Globus pallidus (tissue), 1 donor: ENCODE measurements at places on chromosomes 7 and 10.
A peak's percentile ranks its signal among the peaks of the same experiment; 100 is the strongest.

GRCh38 chr10:42997849-42998165, 79.1 kb upstream of the RET start:
- DNase-seq, result no peak

GRCh38 chr7:139876622-139877283, 47.7 kb downstream of the TBXAS1 start:
- no peak for DNase-seq

GRCh38 chr7:129089521-129090212, 34.8 kb upstream of the TNPO3 start:
- no peak for DNase-seq

DNA sequence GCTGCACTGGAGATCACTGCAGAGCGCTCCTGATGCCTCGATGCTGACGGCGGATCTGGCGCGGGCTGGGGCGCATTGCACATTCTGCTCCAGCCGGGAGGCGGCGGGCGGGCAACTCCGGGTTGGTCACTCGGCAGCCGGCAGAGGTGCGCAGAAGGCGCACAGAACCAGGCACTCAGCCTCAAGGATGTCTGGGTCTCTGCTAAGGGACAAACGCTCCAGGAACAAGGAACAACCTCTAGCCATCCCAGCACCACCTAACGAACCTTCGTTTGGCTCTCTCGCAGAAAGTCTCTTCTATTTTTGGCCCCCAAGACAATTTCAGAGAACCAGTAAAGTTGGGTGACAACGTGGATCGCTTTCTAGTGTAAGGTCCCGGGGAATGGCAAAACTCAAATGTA, 254.6 kb downstream of the OTUD1 start:
- DNase-seq, result no peak

DNA sequence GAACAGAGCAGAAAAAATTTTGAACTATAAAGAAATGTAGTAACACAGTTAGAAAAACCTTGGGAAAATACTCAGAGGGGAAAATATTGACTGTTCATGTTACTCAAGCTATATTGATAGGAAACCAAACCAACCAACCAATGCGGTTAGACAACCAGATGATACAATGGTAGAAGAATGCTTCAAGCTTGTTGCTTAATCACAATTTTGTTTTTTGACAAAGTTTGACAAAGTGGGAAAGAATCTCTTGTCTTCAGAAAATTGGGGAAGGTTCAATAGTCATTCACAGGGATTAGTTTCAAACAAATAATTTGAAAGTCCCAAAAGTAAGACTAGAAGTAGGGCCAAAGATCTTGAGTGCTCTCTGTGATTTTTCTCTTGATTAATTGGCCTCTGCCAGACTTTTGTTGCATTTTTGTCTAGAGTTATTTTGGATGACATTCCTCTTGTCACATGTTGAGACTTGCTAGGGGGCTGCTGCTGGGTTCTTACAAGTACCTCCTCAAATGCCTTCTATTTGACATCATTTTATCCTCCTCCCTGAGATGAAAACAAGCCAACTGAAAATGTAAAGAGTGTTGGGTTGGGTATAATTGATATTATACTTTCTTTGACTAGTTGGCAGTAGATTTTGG, 233.1 kb upstream of the PHYHIPL start:
- no peak for DNase-seq

GRCh38 chr10:65100146-65100545, 1578.9 kb downstream of the REEP3 start:
- no peak for DNase-seq

GRCh38 chr10:130023454-130024230, 59.6 kb upstream of the EBF3 start:
- no peak for DNase-seq

DNA sequence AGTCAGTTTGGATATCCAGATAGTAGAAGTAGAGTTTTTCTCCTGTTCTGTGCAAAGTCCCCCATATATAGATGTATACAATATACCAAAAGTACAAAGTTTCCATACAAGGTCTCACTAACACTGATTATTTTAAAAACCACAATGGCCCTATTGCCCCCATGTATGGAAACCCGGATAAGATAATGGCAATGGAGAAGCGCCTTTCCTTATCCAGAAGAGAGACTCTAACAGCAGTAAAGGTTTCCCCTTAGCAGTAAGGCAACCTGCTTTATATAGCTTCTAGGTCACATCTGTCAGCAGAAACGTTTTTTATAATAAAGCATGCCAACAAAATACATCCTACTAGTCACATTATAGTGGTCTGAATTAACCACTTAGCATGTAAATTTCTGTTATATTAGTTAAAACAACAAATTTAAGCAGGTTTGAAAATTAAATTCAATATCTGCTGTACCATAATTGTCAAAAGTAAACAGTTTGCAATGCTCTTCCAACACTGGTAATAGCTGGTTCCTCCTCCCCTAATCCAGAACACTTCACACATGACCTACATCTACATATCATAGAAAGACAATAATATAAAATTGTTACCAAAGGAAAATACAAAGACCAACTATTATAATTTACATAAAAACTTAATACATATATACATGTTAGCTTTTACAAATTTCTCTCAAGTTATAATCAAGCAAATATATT, 22.4 kb downstream of the USP6NL start:
- no peak for DNase-seq

GRCh38 chr10:79196470-79197461, 128.0 kb downstream of the ZMIZ1 start:
- peak; percentile 53 for DNase-seq

GRCh38 chr7:19752020-19752419, 21.4 kb downstream of the TMEM196 start:
- no peak for DNase-seq

DNA sequence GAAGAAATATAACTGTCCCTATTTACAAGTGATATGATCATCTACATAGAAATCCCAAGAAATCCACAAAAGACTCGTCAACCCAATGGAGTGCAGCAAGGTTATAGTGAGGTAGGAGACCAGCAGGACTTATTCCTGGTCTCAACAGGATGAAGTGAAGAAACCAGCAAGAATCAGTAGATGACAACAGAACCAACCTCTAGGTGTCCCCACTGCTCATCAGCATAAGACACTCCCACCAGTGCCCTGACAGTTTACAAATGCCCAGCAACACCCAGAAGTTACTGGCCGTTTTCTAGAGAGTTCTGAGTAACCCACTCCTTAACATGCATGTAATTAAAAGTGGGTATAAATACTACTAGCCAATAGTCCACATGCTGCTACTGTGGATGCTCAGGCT, 470.5 kb upstream of the LRRTM3 start:
- no peak for DNase-seq

- no peak for DNase-seq
Measured at GRCh38 chr7:69770613-69771012, 172.3 kb downstream of the AUTS2 start.

GRCh38 chr7:124536156-124536762, 229.3 kb downstream of the GPR37 start:
- no peak for DNase-seq

GRCh38 chr10:72744566-72744965, 52.6 kb downstream of the MCU start:
- DNase-seq, result no peak

DNA sequence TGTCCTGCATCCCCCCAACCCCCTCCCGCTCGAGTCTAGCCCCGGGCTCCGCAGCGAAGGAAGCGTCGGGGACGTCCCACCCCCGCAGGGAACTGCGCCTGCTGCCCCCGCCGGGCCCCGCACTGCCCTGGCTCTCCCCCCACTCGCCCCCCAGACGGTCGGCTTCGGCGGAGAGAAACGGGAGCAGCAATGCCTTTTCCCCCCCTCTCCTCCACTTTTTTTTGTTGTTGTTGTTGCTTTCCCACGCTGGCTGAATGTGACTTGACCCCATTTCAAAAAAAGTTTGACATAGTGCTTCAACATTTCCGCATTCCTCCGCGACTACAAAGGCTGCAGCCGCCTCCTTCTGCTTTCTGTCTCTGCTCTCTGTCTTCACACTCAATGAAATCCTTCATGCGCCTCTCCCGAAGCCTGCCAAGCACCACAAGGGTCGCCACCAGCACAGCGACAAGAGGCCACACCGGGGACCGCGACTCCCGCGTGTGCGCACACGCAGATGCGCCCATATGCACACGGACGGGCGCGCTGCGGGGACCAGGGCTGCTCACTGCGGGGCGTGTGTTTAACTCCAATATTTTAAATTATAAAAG, 1.0 kb downstream of the CDK6 start:
- peak; percentile 35 for DNase-seq

DNA sequence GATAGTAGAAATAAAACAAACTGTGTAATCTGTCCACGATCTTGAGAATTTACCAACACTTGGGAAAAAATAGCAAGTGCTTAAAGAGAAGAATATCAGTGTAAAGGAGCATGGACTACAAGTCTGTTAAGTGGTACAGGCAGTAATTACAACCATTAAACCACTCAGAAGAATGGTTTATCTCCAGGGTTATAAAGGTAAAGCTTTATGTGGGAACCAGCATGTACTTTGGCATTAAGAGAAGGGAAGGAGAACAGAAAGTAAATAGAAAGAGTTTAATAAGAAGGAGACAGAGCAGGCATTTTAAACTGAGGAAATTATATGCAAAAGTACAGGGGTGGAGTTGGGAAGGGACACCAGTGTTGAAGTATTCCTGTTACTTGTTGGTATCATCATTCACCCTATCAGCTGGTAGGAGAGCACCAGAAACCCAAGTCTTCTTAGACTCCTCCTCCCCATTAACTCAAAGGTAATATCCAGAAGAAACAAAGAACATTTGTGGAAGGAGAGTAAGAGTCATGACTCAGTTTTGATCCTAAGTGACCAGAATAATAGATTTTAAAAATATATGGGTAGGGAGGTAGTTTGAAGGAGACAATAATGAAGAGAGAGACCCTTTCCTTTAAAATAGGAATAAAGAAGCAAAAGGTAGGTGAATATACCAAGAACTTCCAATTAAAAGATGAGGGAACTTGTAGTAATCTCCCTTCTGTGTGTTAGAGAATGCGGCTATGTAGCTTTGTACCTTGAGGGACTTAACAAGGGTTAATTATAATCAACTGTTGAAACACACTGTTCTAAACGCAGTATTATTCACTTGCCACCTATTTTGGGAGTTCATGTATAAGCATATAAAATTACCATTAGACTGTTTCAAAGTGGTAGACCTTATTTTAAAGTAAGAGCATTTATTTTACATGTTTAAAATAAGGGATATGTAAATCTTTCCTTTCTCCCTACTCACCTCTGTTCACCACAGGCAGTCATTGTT, 92.1 kb upstream of the STRIP2 start:
- DNase-seq, result no peak

- DNase-seq, result no peak
Measured at GRCh38 chr10:12459762-12460161, 110.4 kb downstream of the CAMK1D start.

GRCh38 chr10:34081948-34082347, 733.1 kb downstream of the PARD3 start:
- DNase-seq, result no peak

DNA sequence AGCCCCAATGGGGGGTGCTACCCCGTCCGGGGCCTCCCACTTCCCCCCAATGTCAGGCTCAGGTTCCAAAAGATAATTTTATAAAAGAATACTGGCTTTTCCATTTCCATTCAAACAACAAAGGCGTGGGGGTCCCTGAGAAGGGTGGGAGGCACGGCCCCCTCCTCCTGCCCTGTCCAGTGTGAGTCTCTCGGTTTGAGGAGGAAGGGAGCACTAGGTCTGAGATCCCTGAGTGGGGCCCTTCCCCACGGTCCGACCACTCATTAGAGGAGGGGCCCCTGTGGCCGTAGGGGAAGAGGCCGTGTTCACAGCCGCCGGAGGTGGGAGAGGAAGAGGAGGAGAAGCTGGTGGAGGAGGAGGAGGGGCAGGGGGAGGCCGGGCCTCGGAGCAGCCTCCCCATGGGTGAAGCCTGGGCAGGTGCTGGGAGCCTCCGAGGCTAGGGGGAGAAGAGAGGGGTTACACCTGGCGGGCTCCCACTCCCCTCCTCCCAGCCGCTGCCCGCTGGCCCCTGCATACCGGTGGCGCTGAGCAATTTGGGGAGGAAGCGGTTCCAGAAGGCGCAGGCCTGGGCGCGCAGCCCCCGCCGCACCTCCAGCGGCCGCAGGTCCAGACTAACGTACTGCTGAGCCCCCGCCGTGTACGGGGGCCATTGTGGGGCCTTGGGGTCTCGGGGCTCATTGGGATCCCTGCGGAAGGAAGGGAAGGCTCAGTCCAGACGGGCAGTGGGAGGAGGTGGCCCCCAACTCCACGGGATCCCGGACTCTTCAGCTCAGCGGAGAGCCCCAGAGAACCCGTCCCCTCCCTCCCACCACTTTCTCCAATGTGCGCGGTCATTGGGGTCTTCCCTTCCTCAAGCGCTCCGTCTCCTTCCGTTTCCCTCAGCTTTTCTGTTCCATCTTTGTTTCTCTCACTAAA, 1.4 kb upstream of the UFSP1 start:
- no peak for DNase-seq

DNA sequence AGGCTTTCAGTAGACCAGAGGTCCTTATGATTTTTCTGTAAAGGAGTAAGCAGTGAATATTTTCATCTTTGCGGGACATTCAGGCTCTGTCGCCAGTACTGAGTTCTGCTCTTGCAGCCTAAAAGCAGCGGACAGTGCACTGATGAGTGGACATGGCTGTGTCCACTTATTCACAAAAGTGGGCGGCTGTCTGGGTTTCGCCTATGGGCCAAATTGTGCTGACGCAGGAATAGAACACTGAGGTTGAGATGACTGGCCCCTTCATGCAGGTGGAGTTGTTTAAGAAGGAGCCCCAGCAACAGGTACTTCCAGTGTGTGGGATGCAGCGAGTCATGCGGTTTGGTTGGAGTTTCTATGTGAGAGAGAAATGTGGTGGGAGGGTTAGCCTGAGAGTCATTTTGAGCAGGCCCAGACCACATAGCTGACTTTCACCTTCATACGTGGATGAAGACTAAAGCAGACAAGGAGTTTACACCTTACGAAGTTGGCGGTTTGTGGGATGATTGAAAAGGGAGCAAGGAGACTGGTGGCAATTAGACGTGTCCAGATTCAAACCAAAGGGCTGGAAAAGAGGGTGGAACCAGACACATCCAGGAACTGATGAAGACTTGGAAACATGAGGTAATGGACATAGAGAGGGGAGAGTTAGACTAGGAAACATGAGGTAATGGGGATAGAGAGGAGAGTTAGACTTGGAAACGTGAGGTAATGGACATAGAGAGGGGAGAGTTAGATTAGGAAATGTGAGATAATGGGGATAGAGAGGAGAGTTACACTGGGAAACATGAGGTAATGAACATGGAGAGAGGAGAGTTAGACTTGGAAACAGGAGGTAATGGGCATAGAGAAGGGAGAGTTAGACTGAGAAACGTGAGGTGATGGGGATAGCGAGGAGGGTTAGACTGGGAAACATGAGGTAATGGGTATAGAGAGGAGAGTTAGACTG, 38.2 kb downstream of the WDR37 start:
- DNase-seq, result no peak

DNA sequence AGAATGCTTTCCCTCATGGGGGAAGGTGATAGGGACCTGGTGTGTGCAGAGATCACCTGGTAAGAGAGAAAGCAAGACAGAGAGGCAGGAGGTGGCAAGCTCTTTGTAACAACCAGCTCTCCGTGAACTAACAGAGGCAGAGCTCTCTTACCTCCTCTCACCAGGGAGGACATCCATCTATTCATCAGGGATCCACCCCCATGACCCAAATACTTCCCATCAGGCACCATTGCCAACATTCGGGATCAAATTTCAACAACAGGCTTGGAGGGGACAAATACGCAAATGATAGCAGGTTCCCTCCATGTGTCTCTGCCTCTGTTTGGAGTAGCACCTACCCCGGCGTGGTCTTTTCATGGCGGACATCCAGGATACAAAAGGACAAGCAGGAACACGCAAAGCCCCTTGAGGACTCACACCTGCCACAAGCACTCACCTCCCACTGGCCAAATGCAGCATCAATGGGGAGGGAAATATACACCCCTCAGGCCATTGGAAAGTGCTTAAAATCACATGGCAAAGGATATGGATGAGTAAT, 431.2 kb upstream of the AUTS2 start:
- DNase-seq, result no peak
